ENCODE measurements at places on chromosomes 6 and 20.

- DNase-seq: no peak
These were observed 46.6 kb downstream of the CDH22 start for GRCh38 chr20:46261456-46262253.

DNA sequence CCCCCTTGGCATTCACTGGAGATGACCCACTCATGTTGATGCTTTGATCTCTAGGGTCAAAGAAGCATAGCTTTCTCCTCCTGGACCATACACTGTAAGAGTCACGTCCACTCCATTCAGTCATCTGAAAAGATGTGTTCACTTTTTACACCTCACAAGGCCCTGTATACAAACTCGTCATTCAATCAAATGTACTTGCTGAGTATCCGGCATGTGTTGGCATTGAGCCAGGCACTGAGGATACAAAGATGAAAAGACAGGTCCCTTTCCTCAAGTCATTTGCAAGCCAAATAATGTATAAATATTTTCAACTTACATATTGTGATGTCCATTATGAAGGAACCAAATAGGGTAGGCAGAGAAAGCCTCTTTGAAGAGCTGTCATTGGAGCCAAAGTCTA lies 32.6 kb upstream of the CSNK2A1 start:
- DNase-seq: no peak

- no peak for DNase-seq
These were observed 7.0 kb upstream of the DSTN start for GRCh38 chr20:17562804-17563305.

GRCh38 chr6:158865769-158866168 lies 46.6 kb upstream of the EZR start:
- no peak for DNase-seq

GRCh38 chr6:19160081-19160730 lies 677.0 kb upstream of the ID4 start:
- no peak for DNase-seq

DNA sequence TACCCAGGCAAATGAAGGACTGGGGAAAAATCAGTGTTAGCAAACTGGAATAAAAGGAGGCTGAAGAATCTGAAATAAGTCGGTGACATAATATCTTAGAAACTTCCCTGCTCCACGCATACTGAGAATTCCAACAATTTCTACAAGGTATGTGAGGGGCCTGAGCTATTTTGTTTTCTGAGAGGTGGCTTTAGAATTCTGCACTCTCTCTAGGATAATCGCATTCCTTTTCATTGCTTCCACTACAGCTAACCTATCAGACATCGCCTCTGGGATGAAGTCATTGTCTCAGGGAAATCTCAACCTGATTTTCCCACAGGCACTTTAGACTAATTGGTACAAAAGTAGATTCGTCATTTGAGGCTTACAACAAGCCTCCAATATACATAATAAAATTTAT lies 740.8 kb downstream of the PHF3 start:
- DNase-seq: no peak

GRCh38 chr20:50215926-50216325 lies 25.3 kb downstream of the CEBPB start:
- DNase-seq: no peak

DNA sequence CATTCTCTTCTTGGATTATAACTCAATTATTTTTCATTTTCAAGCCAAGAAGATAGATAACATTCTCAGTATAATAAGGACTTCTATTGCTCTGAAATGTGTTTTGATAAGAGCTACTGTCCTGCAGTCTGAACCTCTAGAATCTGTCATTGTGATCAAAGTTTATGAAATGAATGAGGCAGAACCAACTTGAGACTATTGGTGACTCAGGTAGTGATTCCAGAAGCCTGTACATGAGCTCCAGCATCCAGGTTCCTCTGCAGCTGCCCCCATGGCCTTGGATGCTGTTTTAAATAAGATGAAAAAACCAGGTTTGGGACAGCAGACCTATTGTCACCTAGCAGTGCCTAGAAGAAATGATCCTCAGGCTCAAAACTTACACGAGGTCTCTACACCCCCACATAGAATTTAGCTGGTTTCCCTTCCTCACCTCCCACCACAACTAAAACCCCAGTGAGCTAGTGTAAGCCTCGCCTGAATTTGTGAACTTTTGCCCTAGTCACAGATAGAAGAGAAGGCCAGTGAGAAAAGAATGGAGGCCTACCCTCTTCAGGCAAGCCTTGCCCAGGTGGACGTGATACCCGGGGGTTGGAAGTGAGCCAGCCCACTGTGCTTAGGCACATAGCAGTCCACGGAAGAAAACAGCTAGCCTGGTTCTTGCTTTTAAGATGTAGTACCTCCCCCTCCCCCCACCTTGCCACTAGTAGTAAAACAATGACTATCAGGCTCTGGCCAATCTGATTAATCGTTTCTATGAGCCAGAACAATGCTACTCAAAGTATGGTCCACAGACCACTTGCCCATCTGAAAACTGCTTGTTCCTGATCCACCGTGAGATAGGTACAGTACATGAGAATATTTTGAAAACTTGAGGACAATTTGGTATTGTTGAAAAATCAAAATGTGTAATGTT lies 73.0 kb upstream of the SYNJ2 start:
- no peak for DNase-seq

DNA sequence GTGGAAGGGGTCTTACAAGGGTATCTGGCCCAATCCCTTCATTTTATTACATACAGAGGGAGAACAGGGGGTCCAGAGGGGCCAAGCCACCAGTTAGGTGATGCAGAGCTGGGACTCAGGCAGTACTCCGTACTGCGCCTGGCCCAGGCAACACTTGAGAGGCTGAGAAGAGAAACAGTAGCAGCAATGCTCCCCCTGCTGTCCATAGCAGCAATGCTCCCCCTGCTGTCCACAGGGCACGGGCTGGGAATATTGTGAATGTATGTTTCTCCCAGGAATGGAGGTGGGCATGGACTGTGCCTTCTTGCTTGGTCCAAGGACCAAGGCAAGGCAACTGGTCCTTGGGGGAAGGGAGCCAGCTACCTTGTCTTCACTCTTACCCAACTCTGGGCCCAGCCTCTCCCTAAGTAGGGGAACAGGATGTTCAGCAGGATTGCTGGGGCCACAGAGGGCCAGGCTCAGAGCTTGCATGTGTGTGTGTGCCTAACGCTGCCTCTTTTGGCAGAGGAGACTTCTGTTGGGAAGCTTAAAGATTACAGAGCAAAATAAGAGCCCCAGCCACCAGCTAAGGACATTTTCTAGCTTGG lies 14.8 kb upstream of the FAM83C start:
- DNase-seq: peak; percentile 31

DNA sequence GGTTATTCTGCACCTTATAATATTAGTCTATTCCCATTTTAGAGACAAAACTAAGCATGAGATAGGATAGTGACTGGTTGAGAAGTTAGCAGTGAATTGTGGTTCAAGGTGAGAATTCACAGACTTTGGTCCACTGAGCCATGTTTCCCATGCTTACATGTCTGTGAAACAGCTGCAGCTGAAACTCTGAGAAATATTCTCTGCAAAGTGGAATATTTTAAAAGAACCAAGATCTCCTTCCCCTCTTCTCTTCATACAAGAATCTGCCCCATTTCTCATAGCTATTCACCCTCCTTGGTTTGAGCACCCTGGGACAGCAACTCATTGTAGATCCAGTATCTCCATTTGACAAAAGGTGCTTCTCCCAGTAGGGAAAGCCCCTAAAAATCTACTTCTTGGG lies 70.2 kb upstream of the TMEM170B start:
- DNase-seq: no peak

DNA sequence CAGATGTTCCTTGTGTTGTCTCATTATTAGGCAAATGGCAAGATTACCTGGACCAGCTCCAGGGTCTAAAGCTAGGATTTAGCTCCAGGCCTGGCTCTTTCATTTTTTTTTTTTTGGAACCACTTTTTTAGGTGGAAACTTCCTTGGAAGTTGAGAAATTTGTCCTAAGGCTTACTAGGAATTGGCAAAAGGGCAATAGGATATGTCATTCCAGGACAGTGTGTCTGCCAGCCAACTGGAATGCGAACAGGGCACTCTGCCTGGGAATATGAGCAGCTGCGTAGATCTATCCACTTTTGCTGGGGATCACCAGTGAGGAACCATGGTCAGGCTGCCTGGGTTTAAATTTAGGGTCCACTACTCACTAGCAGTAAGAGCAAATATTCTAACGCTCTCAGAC lies 304.0 kb downstream of the TSHZ2 start:
- no peak for DNase-seq

GRCh38 chr20:32508775-32509119 lies 76.4 kb downstream of the NOL4L start:
- no peak for DNase-seq

DNA sequence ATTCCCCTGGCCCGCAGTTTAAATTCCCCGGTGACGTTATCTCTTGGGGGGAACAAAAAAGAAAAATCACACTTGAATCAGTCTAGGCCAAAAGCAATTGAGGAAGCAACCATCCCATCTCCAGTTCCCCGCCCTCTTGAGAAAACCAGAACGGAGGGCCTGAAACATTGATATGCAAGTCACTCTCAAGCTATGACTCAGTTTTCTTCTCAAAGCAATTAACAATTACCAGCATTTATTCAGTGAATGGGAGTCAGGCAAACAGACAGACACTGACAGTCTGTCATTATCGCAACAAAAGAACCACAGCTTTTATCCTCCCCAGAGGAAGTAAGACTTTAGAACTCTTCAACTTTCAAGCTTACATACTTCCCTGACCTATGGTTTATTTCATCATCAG lies 100.9 kb downstream of the OPRM1 start:
- DNase-seq: no peak

GRCh38 chr6:29451471-29452193 lies 5.2 kb downstream of the OR11A1 start:
- DNase-seq: no peak

DNA sequence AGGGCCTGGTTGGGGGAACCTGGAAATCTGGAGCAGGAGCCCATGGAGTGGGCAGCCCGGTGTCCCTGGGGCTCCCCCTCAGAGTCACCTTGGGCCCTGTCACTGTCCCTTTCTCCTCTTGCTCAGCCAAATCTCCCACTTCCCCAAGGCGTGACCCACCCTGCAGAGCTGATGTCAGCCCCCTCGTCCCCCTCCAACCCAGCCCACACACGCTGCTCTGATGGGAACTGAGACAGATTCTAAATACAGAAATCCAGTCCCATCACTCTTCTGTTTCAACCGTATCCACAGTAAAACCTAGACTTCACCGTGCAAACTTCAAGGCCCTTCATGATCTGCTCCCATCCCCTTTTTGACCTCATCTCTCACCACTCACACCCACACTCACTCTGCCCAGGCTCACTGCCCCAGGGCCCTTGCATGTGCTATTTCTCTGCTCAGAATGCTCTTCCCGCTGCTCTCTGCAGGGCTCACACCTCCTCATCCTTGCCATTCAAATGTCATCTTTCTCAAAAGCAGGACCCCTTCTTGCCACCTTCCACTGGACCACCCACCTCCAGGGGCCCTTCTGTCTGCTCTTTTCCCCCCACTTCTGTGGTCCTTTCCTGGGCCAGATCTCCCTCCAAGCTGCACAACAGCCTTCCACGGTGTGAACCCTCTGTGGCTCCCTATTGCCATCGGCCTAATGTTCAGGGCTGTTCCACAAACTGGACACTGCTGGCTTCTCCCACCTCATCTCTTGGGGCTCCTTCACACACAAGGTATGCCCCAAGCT lies 16.6 kb downstream of the TGM2 start:
- no peak for DNase-seq

GRCh38 chr6:27136077-27136644 lies 111.3 kb upstream of the PRSS16 start:
- no peak for DNase-seq

GRCh38 chr6:157865249-157865648 lies 42.2 kb downstream of the SNX9 start:
- no peak for DNase-seq

GRCh38 chr20:44849703-44850102 lies 35.8 kb upstream of the YWHAB start:
- DNase-seq: no peak

- DNase-seq: no peak
These were observed 40.6 kb downstream of the TXLNB start for GRCh38 chr6:139251045-139251690.

DNA sequence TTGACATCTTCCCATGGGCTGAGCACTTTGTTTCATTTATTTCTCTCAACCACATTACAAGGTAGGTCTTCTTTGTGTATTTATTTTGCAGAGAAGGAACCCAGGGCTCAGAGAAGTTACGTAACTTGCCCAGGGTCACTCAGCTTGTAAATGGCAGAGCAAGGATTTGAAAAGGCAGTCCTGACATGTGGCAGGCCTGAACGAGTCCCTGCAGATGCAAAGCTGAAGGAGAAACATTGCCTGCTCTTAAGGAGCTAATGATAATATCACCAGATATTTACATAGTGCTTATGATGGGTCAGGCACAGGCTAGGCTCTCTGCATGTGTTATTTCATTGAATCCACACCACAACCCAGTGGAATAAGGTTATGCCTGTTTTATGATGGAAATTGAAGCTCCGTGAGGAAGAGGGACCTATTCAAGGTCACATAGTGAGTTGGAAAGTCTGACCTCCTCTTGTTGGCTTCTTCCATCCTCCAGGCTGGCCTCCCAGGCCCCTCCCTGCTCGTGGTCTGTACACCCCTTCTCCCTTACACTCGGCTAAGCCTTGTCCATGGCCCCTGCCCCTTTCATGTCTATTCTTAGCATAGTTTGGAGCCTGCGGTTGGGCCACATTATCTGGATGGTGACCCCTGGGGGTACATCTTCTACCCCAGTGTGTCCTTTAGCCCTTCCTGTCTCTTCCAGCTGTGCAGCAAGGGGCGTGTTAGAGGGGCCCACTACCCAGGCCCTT lies 12.5 kb downstream of the MYH7B start:
- DNase-seq: no peak

DNA sequence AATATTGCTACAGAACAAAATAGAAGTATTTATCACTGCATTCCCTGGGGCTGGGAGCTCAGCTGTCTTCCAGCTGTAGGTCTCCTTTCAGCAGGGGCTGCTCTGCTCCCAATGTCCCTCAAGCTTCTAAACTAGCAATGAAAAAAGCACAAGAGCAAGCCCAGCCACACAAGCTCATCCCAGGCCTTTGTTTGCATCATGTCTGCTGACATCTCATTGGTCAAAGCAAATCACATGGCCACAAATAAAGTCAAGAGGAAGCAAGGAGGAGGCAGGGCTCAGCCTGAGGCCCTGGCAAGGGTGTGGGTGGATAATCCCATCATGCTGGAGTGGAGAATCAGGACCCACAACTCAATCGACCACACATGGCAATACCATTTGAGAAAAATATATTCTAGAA lies 2.2 kb upstream of the BFSP1 start:
- DNase-seq: no peak

DNA sequence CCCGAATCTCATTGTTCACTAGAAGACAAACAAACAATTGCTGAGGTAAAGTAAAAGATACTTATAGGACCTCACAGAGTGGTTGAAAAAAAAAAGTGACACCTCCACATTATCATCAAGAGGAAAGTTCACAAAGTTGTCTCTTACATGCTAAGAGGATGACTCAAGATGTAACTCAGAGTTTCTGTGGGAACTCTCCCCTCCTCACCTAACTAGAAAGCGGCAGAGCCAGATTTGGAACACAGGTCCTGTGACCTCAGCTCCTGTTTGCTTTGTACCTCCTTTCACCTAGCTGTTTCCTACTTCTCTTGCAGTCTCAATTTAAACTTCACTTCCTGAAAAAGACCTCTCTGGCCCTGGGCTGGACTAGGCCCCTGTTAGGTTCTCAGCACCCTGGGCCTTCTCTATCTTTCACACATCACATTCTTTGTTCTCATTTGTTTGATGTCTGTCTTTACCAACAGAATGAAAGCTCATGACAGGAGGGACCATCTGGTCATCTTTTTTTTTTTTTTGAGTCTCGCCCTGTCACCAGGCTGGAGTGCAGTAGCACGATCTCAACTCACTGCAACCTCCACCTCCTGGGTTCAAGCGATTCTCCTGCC lies 60.8 kb downstream of the CD24 start:
- DNase-seq: no peak

Measured in stimulated activated CD4-positive, alpha-beta T cell treated with anti-CD3 and anti-CD28 coated beads, Interleukin-2, amount 100 ng/mL, for 24 hours (primary cell).